ENCODE measurements at places on chromosomes 11 and 22.

DNA sequence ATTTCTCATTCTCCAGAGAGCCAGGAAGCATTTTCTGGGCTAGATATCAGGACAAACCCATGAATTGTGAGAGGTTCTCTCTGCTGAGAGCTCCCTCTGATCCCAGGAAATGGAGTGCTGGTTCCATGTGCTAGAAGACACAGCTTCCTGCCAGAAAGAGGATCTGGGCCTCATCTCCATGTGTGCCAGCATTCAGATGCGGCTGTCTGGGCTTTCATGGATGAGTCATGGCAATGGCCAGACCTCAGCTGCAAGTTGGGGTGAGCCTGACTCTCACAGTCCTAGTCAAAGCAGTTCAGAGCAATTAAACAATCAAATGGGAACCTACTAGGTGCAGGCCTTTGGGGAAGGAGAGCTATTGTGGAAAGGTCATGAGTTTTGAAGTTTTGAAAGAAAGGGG, 82.3 kb upstream of the EED start:
- no peak for DNase-seq

- no peak for DNase-seq
Measured at GRCh38 chr11:45659818-45660160, 5.6 kb downstream of the CHST1 start.

DNA sequence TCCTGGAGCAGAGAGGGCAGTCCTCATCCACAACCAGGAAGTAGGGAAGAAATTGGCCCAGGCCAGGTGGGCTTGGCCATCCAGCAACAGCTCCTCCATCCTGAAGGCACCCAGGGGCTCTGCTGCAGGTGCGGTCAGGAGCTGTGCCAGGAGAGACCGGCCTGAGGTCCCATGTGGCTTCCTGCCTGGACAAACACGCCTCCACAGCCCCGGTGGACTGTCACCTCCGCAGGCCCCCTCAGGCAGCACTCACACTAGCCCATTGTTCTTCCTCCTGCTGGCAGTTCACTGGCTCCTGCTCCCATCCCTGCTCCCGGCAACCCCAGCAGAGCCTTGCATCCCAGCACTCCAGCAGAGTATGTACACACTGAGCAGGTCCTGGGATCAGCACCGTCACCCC, 16.0 kb upstream of the POU2AF1 start:
- no peak for DNase-seq

DNA sequence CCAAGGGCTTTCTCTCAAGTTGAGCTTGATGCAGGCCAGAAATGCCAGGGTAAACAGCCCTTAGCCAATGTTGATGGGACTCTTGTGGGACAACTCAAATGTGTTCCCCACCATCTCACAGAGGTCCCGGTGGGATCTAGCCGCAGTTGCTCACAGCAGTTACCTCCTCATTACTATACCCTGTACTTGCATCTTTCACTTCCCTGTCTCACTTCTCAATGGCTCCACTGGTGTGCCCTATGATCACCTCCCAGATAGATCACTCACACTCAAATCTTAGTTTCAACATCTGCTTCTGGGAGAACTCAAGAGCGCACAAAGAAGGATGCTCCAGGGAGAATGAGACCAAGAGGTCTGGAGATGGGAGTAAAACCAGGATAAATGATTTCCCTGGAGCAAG, 47.0 kb downstream of the RCN1 start:
- no peak for DNase-seq

DNA sequence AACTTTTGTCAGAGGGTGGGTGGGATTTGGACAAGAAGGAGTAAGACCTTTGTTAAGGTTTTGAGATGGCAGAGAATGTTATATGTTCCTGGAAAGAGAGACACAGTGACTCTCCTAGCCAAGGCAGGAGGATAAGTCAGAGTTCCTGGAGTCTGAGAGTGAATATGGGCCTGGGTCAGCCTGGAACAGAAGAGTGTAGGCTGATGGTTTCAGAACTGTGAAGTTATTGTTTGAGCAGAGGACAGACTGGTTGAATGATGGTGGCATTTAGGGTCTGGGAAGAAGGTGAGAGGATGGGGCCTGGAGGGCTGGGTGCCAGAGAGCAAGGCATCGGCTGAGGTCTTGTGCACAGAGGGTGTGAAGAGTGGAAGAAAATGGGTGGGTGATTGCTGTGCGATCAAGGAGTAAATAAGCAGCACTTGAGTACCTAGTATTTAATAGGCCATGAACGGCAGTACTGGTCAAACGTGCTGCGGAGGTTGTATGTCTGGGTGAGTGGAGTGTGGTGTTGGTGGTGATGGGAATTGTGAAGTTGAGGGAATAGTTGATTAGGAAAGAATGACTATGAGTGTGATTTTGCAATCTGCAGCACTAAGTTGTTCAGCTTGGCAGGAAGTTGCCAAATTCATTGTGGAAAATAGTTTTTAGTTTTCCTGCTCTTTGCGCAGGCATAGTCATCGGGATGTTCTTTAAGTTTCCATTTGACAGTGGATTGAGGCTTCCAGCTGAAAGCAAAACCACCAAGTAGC, 1.8 kb downstream of the PANX1 start:
- DNase-seq: no peak
